ENCODE measurements at places on chromosomes 7 and 10.

DNA sequence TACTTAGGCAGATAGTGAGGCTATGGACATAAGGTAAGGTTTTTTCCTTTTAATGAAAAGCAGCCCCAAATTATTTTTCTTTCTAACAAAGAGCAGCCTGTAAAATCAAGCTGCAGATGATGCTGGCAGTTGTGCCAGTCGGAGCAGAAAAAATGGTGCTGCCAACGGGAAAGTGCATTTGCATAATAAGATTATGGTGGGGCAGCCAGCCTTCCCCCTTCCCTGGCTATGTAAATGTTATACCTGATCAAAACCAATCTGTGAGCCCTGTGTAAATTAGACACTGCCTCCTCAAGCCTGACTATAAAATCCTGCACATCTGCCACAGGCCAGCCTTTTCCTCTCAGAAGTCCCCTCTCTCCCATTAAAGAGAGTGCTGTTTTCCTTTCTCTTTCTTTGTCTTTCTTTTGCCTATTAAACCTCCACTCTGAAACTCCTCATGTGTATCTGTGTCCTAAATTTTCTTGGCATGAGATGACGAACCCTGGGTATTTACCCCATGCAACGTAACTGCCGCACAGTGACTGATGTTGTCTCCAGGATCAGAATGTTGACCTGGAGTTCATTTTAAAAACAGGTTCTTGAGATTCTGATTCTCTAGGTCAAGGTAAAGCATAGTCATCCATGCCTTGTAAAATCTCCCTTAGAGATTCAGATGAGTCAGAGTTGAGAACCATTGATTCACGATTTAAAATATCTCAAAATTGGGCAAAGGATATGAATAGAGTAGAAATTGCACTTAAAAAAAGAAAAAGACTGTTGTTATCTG lies 167.3 kb upstream of the C1GALT1 start:
- no peak for DNase-seq

DNA sequence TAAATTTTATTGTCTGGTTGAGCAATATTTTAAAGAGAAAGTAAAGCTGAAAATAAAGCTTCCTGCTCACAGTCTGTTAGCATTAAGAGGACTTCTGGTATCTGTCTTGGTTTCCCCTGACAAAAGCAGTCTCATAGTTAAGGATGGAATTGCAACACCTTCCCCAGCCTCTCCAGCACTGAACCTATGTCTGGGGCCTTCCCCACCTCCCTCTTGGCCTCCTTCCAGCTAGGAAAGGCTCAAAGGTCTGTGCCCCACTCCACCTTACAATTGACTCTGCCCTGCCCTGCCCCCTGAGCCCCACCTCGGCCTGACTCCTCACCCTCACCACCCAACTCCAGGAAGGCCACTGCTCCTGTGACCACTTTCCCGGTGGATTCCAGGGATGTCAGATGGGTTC lies 33.2 kb downstream of the COL17A1 start:
- DNase-seq = no peak

DNA sequence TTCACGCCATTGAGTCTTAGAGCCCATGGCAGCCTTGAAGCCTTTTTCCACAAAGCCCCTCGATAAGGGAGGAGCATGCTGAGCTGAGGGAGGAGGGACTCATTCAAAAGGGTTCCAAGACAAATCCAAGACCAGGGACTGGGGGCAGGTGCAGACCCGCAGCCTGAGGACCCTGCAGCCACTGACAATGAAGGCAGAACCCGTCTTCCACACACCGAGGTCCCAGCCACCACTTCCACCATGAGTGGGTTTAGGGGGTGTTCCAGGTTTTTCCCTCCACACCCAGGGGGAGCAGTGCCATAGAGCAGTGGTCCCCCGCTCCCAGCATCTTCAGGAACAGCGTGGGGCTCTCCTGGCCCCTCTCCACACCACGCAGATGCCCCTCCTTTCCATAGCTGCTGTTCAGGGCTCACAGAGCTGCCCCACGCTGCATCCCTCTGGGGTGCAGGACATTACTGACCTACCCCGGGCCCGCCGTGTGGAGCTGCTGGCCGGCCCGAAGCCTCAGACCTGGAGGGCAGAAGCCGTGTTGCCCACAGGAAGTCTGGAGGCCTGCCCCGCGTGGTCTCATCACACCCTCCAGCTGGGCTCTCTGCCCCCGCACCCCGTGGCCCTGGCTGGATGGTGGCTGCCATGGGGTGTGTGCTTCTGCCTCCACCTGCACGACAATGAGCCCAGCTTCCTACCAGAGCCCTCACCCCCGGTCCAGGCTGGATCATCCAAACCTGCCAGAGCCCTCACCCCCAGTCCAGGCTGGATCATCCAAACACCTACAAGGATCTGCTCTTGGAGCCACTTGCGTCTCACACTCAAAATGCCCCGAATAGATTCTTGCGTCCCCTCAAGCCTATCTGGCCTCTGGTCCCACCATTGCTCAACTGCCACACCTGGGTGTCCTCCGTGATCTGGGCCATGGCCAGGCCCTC lies 220.0 kb upstream of the TCERG1L start:
- DNase-seq = no peak

DNA sequence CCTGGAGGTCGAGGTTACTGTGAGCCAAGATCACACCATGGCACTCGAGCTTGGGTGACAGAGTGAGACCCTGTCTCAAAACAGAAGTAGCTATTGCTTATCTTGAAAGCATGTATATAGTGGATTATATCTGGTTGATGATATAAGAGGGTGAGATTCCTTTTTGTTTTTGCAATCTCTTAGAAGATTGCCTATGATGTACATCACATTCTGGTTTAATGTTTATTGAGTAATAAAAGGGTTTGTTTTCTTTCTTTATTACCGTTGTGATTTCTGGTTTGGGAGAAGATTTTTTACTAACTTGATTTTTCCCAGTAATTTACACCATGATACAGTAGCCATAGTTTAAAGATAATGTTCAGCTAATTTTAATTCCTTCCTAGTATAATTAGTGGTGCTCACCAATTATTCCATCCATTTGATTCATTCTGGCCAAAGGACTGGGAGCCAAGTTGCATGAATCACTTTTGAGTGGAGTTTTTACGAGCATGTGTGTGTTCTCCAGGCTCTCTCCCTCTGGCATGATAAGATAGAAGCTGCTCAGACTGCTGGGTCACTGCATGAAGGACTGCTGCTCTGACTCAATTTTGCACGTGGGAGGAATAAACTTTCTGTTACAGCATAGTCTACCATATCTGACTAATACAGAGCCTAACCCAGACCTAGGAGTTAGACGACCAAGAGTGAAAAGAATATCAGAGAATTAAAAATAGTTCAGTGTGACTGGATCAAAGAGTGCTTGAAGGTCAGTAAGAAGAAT lies 13.5 kb upstream of the TSPAN13 start:
- DNase-seq = no peak

DNA sequence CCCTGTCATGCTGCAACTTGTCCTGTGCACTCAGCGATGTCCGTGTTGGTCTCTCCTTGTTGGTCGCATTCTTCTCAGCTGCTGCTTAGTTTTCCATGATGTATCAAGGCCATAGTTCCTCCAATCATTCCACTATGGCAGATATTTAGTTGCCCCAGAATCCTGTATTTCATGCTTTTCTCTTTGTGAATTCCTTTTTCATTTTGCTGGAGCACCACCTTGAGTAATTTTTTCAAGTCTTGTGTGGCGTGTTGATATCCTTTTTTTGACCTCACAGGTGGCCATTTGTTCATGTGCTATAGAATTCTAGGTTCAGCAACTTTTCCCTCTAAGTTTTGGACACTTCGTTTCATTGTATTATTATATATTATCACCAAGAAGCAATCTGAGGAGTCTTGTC lies 42.7 kb upstream of the MNX1 start:
- no peak for DNase-seq

Measured in NAMALWA (cell line).